ENCODE measurements at places on chromosomes 2 and 18.

- no peaks in the 10 kb centered on the region for H3K36me3 ChIP-seq
- no peaks in the 10 kb centered on the region for H3K4me1 ChIP-seq
- no peaks in the 10 kb centered on the region for H3K27me3 ChIP-seq
- DNase-seq: peak; percentile 34
- H3K27ac ChIP-seq: no peak overlapping the region
Observed at GRCh38 chr2:234257859-234258561, 207.5 kb downstream of the SPP2 start.

DNA sequence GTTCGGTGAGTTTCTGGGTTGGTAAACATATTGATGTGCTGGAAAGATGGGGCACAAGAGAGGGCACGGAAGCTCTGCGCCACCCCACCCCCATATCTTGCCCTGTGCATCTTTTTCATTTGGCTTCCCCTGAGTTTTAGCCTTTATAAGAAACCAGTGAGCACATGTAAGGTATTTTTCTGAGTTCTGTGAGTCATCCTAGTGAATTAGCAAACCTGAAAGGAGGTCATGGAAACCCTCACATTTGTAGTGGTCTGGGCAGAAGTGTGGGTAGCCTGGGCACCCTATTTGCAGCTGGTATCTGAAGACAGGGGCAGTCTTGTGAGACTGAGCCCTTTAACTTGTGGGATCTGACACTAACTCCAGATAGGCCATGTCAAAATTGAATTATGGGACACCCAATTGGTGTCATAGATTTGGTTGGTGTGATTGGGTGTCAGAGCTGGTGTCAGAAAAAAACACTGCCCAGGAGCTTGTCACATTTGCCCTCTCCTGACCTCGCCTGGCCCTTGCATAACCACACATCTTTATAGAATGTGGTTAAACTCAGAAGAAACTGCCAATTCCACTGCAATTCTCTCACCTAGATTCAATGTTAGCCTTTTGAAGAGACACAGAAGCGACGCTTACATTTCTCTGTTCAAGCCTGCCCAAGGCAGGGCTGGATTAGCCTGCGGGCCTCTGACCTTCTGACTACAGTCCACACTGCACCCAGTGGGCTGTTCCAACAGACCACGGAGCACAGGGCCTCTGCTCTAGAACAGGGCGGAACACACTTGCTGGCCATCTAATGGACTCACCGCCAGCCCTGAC is 12.0 kb upstream of the GALM start:
- peaks cover 17% of the 10 kb centered on the region for H3K4me1 ChIP-seq
- peak overlapping the region; percentile 79 for H3K27ac ChIP-seq

GRCh38 chr2:127012868-127013267 is 94.1 kb downstream of the BIN1 start:
- H3K27me3 ChIP-seq: no peaks in the 10 kb centered on the region
- peaks cover 5% of the 10 kb centered on the region for H3K4me1 ChIP-seq
- no peak overlapping the region for H3K27ac ChIP-seq
- H3K36me3 ChIP-seq: no peaks in the 10 kb centered on the region

DNA sequence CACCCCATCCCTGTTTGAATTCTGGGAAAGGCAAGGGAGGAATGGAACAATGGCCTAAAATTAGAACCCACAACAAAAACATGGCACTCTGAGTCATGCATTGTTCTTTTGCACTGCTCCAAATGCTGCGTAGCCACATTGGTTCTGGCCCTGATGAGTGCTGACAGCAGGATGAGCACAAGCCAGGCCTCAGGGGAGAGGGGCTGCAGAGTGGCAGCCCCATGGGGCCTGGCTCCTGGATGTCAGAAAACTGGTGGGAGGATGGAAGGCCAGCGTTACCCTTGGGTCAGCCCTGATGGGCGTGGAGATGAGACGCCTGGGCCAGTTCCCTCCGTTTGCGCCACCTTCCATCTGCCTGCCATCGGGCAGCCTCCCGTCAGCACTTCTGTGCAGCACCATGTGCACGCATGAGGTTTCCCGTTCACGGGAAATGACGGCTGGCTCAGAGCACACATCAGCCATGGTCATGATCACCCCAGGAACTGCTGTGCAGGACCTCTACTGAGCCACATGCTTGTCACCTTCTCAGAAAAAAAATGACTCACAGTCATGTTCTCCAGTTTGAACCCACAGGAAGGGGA is 65.6 kb downstream of the CYP26B1 start:
- no peaks in the 10 kb centered on the region for H3K27me3 ChIP-seq
- no peaks in the 10 kb centered on the region for H3K4me1 ChIP-seq
- no peak for DNase-seq
- no peak overlapping the region for H3K4me3 ChIP-seq

DNA sequence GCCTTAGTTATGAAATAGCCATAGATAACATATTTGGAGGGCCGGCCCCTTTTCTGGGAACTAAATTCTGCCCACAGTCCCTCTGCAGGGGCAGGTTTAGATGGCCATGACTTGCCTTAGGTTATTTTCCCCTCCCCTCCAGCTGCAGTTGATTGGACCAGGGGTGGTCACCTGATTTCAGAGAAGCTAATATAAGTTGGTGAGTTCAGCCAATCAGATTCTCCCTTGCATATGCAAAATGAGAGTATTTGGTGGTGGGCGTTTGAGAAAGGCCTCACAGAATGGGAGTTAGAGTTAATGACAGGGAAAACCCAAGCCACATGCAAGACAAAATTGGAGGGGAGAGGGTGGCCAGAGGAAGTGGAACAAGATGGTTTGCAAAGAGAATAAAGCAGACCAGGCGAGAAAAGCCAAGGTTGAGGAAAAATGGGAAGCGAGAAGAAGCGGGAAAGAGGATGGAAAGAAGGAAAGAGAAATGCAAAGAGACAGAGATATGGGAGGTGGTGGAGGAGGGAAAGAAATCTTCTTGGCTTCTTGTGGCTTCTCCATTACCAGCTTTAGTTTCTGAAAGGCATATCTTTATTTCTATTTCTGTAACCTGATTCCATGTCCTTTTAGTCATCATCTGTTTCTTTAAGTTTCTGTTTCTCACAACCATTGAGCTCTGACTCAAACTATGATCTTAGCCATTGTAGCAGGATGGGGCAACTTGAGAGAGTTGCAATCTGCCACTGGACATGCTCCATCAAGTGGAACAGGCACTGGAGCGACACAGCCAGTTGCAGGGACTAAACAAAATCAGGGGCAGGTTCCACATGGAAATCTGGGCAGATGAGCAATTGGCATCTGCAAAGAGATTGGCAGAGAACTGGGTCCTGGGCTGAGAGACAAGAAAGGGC is 108.1 kb upstream of the SIX3 start:
- no peaks in the 10 kb centered on the region for H3K36me3 ChIP-seq
- no peak overlapping the region for H3K27ac ChIP-seq
- no peak overlapping the region for H3K4me3 ChIP-seq
- DNase-seq: no peak
- no peaks in the 10 kb centered on the region for H3K27me3 ChIP-seq
- no peaks in the 10 kb centered on the region for H3K4me1 ChIP-seq

- no peaks in the 10 kb centered on the region for H3K27me3 ChIP-seq
- DNase-seq: no peak
- H3K4me1 ChIP-seq: peaks cover under 1% of the 10 kb centered on the region
- H3K27ac ChIP-seq: no peak overlapping the region
- peaks cover 41% of the 10 kb centered on the region for H3K36me3 ChIP-seq
Observed at GRCh38 chr2:118106926-118107325, 18.7 kb downstream of the INSIG2 start.

DNA sequence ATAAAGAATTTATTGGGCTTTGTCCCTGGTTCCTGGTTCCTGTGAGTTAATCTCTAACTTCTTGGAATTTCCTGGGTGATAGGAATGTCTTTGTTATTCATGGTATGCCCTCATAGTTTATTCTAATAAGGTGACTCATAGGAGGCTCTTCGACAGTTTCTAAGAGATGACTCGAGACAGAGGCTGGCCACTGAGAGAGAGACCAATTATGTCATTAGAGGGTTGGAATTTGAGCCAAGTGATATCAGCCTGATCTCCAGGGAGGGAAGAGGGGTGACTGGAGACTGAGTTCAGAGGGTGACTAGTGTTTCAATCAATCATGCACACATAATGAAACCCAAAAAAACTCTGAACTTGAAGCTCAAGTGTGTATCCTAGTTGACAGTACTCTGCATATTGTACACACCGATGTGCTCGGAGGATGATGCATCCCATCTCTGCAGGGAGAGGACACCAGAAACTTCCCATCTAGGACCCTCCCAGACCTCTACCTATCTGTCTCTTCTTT is 185.7 kb downstream of the MTCL1 start:
- DNase-seq: peak; percentile 84
- no peaks in the 10 kb centered on the region for H3K27me3 ChIP-seq
- H3K36me3 ChIP-seq: no peaks in the 10 kb centered on the region
- H3K4me3 ChIP-seq: no peak overlapping the region
- H3K27ac ChIP-seq: no peak overlapping the region

GRCh38 chr2:61816480-61817355 is 37.1 kb downstream of the FAM161A start:
- peaks cover 4% of the 10 kb centered on the region for H3K4me1 ChIP-seq
- no peaks in the 10 kb centered on the region for H3K27me3 ChIP-seq
- DNase-seq: peak; percentile 55
- H3K36me3 ChIP-seq: no peaks in the 10 kb centered on the region
- H3K4me3 ChIP-seq: no peak overlapping the region
- no peak overlapping the region for H3K27ac ChIP-seq

DNA sequence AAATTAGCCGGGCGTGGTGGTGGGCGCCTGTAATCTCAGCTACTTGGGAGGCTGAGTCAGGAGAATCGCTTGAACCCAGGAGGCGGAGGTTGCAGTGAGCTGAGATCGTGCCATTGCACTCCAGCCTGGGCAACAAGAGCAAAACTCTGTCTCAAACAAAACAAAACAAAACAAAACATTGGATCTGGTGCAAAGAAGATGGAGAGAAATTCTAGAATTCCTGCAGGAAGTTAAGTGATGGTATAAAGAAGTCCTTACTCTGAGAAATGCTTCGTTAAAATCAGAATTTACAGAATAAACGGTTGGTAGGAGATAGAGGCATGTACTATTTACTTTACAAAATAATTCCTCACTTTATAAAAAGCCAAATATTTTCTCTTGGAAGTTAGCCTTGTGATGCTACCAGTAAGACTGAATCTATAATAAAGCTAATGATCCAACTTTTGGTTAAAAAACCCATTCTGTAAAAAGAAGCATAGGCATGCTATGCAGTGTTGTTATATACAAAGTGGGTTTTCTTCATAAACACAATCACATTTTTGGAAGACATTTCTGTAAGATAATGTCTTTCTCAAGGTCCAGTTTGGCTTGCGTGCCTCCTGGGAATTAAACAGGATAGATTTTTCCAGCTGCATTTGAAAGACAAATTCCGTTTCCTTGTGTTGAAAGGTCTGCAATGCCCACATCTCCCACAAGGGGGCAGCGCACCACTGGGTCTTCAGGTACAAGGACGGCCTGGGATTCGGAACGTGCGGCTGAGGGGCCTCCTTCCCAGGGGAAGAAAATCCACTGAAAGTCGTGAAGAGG is 35.6 kb upstream of the PNO1 start:
- no peak overlapping the region for H3K4me3 ChIP-seq
- no peaks in the 10 kb centered on the region for H3K4me1 ChIP-seq
- no peaks in the 10 kb centered on the region for H3K36me3 ChIP-seq
- H3K27ac ChIP-seq: no peak overlapping the region

- H3K4me1 ChIP-seq: no peaks in the 10 kb centered on the region
- H3K27me3 ChIP-seq: peaks cover 17% of the 10 kb centered on the region
- no peak overlapping the region for H3K4me3 ChIP-seq
- H3K27ac ChIP-seq: no peak overlapping the region
- no peaks in the 10 kb centered on the region for H3K36me3 ChIP-seq
Observed at GRCh38 chr2:106995556-106995955, 109.6 kb upstream of the ST6GAL2 start.

DNA sequence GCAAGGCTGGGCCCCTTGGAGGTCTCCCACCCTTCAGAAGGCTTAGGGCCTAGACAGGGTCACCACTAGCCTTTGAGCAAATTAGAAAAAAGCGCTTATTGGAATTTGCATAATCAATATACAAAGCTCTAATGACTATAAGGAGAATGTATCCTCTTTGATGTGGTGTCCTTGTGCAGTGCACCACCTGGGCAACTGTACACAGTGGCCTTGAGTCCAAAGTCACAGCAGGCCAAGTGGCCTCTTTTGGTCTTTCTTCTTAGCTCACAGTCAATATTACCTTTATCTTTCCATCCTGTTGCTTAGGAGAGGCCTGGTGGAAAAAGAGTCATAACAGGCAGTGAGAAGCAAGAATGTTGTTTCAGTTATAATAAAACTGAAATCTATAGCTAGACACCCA is 19.7 kb upstream of the ST3GAL5 start:
- no peak overlapping the region for H3K27ac ChIP-seq
- DNase-seq: no peak
- no peaks in the 10 kb centered on the region for H3K4me1 ChIP-seq
- H3K36me3 ChIP-seq: no peaks in the 10 kb centered on the region

DNA sequence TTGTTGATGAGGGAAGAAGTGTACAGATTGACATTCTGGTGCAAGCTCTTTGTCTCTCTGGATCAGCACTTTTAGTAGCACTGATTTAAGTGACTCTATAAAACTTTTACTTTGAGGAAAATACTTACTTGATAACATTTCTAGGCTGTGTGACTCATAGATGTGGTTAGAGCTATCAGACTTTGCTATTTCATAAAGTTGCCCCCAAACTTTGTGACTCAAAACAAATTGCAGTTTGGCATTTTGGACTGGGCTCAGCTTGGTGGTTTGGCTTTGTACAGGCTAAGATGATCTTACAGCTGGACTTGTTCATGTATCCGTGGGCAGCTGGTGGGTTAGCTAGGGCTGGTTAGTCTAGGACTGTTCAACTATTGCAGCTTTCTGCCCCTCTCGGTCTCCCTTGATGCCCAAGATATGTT is 42.1 kb upstream of the GLS start:
- H3K27ac ChIP-seq: no peak overlapping the region
- H3K4me1 ChIP-seq: no peaks in the 10 kb centered on the region
- H3K4me3 ChIP-seq: no peak overlapping the region
- no peaks in the 10 kb centered on the region for H3K27me3 ChIP-seq

DNA sequence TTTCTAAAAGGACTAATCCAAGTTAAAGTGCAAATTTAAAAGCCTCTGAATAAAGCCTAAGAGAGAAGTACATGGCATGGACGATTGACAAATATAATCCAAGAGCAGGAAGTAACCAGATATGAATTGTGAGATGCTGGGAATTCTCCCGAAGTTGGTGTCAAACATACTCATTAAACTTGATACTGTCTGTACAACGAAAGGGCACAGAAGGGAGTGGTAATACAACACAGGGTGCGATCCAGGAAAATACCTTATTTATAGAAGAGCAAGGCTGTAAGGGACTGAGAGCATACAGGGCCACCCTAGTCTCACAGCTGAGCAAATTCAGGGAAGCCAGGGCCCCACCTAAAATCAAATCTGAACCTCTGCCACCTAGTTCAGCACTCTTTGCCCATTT is 41.6 kb downstream of the SEMA4F start:
- H3K27me3 ChIP-seq: peaks cover 8% of the 10 kb centered on the region
- DNase-seq: no peak
- no peak overlapping the region for H3K4me3 ChIP-seq
- H3K36me3 ChIP-seq: no peaks in the 10 kb centered on the region
- H3K4me1 ChIP-seq: peaks cover 7% of the 10 kb centered on the region
- H3K27ac ChIP-seq: no peak overlapping the region

DNA sequence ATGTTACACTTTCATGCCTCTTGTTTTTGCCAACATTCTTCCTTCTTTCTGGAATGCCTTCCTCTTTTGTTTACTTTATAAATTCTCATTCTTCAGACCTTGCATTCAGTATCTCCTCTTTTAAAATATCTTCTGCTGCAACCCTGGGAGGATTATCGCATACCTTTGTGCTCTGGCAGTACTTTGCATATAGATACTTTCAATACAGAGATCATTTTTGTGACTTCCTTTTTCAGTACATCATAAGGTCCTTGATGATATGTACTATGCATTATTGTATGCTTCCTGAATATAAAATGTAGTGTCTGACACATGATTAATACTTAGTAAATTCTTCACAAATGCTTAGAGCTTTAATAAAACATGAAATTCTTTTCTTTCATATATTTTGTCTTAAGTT is 538.7 kb downstream of the TRIB2 start:
- no peak overlapping the region for H3K27ac ChIP-seq
- H3K27me3 ChIP-seq: no peaks in the 10 kb centered on the region
- H3K36me3 ChIP-seq: no peaks in the 10 kb centered on the region
- no peak for DNase-seq
- H3K4me3 ChIP-seq: no peak overlapping the region

All from cardiac muscle cell (in vitro differentiated cells and primary cell).